ENCODE measurements at places on chromosomes 1 and 21.

DNA sequence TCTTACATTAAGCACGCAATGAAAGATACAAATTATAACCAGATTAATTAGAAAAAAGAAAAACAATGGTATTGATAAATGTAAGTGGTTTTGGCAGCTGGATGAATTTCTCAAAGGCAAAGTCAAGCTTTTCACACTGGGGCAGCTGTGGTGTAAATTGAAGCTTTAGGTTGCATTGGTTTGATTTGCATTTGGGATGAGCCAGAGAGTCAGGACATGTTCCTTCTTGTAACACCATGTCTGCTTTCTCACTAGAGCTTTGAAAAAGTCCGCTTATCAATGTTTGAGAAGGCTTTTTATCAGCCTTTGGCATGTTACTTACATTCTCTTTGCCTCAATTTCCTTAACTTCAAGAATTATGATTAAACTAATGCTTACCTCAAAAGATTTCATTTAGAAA is 173.9 kb downstream of the GPATCH2 start:
- no peak for DNase-seq

GRCh38 chr1:4600615-4601460 is 53.6 kb upstream of the AJAP1 start:
- DNase-seq: no peak

- DNase-seq: no peak
Observed at GRCh38 chr21:18155508-18156193, 89.0 kb upstream of the CHODL start.

DNA sequence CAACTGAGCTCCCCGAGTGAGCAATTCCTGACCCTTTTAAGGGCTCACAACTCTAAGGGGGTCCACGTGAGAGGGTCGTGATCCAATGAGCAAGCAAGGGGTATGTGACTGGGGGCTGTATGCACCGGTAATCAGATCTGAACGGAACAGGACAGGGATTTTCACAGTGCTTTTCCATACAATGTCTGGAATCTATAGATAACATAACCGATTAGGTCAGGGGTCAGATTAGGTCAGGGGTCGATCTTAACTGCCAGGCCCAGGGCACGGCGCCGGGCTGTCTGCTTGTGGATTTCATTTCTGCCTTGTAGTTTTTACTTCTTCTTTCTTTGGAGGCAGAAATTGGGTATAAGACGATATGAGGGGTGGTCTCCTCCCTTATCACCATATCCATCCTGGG is 30.7 kb upstream of the OPRD1 start:
- no peak for DNase-seq

DNA sequence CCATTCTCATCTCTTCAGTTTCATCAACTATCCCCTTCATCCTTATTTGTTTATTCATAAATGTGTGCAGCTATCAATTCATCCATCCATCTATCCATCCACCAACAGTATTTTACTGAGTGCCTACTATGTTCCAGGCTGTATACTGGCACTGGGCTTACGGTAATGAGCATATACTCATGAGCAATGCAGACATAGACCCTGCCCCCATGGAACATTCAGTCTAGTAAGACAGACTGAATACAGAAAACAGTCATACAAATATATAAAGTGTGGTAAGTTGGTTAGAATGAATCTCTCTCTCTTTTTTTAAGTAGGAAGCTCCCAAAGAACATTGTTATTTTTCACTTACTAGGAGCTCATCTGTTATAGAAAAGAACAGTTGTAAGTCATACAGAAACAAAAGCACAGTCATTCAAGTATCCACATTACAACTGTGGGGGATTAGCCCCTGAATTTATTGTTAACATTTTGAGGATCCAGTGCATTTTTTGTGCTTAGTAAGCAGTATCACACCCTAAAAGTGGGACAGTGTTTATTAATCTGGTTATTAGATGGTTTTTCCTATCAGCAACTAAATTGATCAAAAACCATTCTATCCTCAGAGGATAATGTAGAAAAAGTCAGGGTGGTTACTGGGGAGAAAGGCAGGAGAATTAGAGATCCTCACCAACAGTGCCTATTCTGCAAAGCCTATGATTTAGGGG is 3.6 kb downstream of the SLC16A4 start:
- DNase-seq: no peak

DNA sequence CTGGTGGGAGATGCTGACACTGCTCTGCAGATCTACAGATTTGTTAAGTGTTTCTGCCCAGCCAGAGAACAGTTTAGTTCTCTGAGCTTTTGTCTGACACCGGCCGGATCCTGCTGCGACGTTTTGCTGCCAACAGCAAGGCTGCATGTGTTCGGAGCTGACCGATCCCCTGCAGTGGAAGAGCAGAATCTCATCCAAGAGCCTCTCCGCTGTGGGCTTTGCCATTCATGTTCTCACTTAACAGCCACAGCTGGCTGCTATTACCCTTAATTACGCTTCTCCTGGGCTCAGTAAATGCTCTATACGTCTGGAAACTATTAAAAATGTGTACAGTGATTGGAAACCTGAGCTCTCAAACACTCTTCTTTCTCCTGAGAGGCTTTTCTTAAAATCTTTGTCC is 105.3 kb downstream of the BCAR3 start:
- no peak for DNase-seq

DNA sequence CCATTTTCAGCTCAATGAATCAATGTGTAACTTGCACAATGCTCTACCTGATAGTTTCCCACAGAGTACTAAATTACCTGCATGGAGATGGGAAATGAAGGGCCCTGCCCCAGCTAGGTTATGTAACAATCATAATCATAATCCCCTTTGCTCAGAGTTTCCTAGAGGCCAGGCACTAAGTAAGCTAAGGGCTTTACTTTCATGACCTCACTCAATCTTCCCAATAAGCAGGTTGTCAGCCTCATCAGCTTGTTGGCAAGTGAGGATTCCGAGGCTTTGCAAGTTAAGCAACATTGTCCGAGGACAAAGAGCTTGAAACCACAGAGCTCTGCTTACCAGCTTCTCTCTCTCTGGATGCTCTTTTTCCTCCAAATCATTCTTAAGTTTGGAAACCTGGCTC is 64.1 kb upstream of the NTPCR start:
- DNase-seq: no peak

DNA sequence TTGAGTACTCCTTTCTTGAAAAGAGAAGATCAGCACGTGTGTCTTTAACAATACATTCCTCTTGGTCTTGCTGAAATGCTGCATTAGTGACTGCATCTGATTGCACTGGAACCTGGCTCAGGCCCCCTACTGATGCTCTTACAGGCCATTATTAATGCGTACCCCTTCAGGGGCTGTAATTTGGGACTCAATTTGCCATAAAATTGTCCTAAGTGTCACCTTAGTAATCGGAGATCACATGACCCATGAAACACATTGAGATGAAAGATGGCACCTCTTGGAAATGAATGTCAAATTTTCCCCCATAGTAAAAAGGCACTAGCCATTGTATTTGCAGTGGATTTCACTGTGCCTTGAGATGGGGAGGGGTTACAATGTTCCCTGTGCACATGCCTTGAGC is 563.3 kb downstream of the KIF26B start:
- no peak for DNase-seq

GRCh38 chr1:67460676-67461500 is 30.7 kb upstream of the SERBP1 start:
- no peak for DNase-seq

DNA sequence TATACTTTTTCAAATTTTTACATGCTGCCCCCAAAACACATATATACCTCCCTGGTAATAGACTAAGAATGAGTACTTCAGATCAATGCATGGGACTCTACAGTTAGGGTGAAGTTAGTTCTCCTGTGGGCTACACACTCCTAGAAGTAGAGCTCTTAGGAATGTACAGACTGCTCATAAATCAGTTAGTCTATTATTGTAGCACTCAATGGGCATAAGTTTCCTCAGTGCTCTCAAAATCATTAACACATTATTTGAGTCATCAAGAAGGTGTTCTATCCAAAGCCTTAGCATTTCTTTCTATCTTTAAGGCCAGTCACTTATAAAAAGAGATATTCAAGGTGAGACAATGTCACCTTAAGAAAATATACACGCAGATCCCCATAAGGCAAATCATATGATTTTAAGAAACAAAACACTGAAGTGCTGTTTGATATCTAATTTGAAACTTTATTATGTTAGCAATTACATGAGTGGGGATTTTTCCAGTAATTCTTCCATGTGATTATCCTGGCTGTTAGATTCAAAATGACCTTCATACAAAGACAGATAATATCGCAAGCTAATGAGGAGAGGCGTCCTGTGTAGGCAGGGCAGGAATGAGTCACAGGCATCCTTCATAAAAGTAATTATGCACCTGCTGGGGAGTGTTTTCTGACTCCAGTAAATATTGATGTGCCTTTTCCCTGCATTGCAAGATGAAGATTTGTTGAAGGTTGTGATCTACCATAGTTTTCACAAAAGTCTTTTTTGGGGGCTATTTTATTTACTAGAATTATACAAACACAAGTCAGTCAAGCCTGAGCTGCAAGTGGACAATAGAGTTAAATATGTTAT is 167.2 kb upstream of the ATP1B1 start:
- no peak for DNase-seq

- no peak for DNase-seq
Observed at GRCh38 chr1:211921579-211922095, 91.1 kb upstream of the LPGAT1 start.

DNA sequence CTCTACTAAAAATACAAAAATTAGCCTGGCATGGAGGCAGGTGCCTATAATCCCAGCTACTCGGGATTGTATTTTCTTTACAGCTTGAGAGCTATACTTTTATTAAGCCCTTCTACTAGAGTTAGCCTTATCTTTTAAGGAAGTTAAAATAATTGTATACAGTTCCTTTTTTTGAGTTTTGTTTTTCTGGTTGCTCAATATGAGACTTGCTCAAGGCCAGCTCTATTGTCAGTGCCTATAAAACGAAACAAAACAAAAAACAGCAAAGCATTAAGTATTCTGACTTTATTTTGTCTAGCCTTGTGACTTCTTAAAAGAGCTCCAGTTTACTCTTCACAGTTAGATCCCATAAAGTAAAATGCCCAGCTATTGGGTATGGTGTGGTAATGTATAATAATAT is 17.2 kb downstream of the PKN2 start:
- DNase-seq: no peak

- DNase-seq: peak; percentile 38
Observed at GRCh38 chr1:1199961-1200875, 6.2 kb downstream of the TNFRSF18 start.

GRCh38 chr1:3620708-3621107 is 4.1 kb upstream of the TPRG1L start:
- DNase-seq: no peak
